Heart right ventricle (tissue), 16 donors: ENCODE measurements at places on chromosomes 12 and 14. TPM values are rescaled to one million over a fixed set of nuclear protein-coding genes. Genes with fewer than 3 reads are reported as not detected.

DNA sequence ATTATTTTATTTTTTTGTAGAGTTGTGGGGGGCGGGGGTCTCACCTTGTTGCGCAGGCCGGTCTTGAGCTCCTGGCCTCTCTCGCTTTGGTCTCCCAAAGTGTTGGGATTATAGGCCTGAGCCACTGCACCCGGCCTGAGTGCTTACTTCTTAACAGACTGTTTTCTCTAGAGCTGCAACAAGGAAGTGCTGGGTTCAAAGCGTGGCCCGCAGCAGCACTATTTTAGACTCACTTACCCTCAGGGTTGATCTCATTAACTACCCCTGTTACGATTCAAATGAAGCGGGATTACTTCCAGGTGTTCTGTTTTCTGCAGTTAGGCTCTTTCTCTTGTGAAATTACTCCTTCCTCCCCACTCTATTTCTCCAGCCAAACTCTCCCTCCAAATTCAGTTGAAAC, 8.7 kb downstream of the A2ML1 start:
- H3K4me3 ChIP-seq: no peak overlapping the region
- H3K27me3 ChIP-seq: no peaks in the 10 kb centered on the region
- DNase-seq: no peak
- no peaks in the 10 kb centered on the region for H3K4me1 ChIP-seq
- H3K27ac ChIP-seq: no peak overlapping the region

- peak; percentile 91 for DNase-seq
- no peaks in the 10 kb centered on the region for H3K27me3 ChIP-seq
- no peak overlapping the region for H3K4me3 ChIP-seq
- H3K27ac ChIP-seq: peak overlapping the region; percentile 84
These were observed 58.7 kb upstream of the NCOR2 start for GRCh38 chr12:124625867-124626675.

GRCh38 chr12:109264095-109264942, 44.8 kb downstream of the FOXN4 start:
- H3K27me3 ChIP-seq: no peaks in the 10 kb centered on the region
- peak; percentile 77 for DNase-seq
- H3K4me1 ChIP-seq: no peaks in the 10 kb centered on the region
- no peak overlapping the region for H3K4me3 ChIP-seq
- peaks cover 6% of the 10 kb centered on the region for H3K36me3 ChIP-seq

DNA sequence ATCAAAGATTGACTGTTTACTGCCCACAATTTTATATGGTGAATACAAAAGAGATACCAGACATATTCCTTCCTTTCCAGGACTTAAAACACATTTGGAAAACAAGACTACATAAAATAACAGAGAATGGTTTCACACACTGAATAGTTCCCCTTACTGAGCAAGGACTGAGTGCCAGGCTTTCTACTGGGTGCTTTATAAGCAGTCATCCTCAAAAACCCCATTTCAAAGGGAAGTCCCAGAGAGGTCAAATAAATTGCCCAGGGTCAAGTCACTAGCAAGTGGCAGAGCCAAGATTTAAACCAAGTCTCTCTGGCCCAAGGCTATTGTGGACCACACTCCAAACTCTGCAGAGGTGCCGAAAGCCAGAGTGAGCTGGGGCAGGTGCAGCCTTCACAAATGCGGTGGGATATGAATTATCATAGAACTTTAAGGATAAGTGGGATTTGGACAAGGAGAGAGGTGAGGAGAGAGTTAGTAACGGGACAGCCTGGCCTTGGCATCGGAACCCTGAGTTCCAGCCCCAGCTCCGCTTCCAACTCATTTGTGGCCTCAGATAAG, 9.1 kb upstream of the RPAP3 start:
- H3K27me3 ChIP-seq: no peaks in the 10 kb centered on the region
- no peak for DNase-seq
- H3K27ac ChIP-seq: peak overlapping the region; percentile 56

- no peak overlapping the region for H3K4me3 ChIP-seq
- H3K4me1 ChIP-seq: no peaks in the 10 kb centered on the region
- no peak for DNase-seq
- no peak overlapping the region for H3K27ac ChIP-seq
- no peaks in the 10 kb centered on the region for H3K27me3 ChIP-seq
These were observed 25.4 kb upstream of the CPM start for GRCh38 chr12:68958322-68958721.

The TAS2R9 gene
- total RNA-seq: not detected

DNA sequence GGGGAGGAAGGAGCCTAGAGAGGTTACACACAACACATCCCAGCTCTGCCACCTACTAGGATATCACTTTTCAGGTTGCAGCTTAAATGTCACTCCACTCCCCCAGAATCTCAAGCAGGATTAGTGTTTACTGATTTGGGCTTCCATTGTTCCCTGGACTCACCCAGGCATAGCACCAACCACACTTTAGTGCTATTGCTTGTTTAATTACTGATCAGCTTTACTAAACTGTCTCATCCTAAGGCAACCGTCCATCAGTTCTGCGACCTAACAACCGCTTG, 6.1 kb upstream of the KRT18 start:
- H3K4me1 ChIP-seq: no peaks in the 10 kb centered on the region
- H3K36me3 ChIP-seq: no peaks in the 10 kb centered on the region
- no peak overlapping the region for H3K4me3 ChIP-seq
- no peak overlapping the region for H3K27ac ChIP-seq
